Activated naive CD4-positive, alpha-beta T cell treated with anti-CD3 and anti-CD28 coated beads, Interleukin-2, amount 50 U/mL, for 72 hours (primary cell): ENCODE measurements at places on chromosomes 3 and 15. TPM values are rescaled to one million over a fixed set of nuclear protein-coding genes. Genes with fewer than 3 reads are reported as not detected.

Gene CD200R1
- 3.5 TPM for total RNA-seq

Gene CSTA
- total RNA-seq, result not detected

DNA sequence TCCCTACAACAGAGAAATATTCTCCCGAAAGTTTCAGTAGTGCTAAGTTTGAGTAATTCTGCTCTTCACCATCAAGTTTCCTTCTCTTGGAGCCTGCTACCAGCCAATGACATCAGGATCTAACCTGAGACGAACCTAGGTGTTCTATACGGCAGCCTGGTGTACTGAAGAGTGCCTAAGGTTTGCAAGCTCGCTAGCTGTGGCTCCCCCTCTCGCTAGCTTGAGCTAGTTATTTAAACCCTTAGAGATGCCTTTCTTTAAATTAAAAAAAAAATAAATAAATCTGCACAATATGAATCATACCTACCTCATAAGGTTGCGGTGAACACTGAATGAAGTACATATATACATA is 1.4 kb upstream of the COL8A1 start:
- DNase-seq, result no peak

- DNase-seq, result no peak
Measured at GRCh38 chr3:174132006-174132405, 727.1 kb upstream of the NAALADL2 start.

- no peak for DNase-seq
Measured at GRCh38 chr15:68725736-68726135, 95.0 kb downstream of the ANP32A start.

DNA sequence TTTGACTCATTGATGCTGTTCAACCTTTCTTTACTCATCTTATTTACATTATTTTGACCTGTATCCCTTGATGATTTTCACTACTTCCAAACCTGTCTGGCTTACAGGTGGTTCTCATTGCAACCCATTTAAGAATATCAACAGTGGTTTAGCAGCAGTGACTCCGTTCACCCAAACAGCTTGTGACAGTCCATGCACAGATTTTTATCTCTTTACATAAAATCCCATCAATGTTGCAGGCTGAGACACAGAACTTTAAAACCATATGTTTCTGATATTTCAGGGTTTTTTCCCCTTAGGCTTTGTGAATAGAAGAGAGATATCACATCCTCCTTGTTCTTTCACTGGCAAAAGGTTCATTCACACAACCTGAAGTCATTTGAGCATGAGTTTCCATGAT is 149.1 kb upstream of the CDIN1 start:
- no peak for DNase-seq

DNA sequence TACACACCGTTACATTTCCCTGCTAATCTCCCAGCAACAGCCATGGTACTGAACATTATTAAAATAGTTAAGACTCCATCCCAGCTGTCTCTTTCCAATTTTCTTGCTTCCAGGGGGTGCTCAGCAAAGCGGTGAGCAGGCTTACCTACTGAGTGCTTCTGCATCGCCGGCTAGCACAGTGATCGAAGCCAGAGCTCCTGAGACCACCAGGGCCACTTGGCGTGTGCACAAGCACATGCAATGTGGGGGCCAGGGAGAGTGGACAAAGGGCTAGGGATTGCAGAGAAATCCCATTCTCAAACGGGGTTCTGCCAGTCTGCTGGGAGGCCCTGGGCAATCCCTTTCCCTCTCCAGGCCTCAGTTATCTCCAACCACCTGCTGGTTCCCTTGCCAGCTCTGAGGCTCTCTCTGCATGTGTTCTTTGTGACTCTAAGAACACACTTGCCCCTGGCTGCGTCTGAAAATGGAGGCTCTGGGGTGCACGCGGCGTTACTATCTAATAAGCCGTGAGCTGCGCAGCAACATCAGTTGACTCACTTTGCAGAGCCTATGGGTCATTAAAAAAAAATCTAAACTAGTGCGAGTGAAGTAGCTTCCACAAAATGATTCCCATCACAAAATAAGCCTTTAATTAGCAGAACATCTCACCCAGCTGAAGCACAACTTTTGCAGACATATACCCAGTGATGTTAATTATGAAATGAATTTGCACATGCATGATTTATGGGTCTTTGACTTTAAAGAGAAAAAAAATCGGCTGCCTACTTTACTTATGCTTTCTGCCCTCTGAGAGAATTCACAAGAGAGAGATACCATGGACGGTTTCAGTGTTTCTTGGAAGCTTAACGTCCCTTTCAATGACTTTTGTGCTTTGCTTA is 271.5 kb downstream of the TLE3 start:
- no peak for DNase-seq

DNA sequence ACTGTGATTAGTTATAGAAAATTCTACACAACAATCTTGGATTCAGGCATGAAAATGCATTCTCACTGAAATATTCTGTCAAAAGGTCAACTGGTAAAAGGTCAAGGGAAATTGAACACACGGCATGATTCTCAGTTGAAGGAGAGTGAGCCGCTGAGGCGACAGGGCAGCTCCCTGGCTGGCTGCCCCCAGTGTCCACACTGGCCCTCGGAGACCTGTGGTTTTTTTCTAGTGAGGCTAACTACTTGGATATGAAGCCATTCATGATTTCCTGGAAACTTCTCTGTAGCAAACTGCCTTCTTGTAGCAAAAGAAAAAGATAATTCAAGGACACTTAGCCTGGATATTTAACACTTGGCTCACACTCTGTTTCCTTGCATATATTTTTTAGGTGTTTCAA is 37.2 kb downstream of the AADACL2 start:
- DNase-seq, result no peak

- DNase-seq, result no peak
Measured at GRCh38 chr3:46640927-46641326, 28.6 kb downstream of the FAM240A start.

GRCh38 chr3:48423883-48424695 is 5.8 kb downstream of the PLXNB1 start:
- DNase-seq, result no peak

- DNase-seq, result no peak
Measured at GRCh38 chr3:44596621-44597020, 11.9 kb downstream of the ZNF660 start.
